ENCODE measurements at places on chromosomes 1 and 21.

DNA sequence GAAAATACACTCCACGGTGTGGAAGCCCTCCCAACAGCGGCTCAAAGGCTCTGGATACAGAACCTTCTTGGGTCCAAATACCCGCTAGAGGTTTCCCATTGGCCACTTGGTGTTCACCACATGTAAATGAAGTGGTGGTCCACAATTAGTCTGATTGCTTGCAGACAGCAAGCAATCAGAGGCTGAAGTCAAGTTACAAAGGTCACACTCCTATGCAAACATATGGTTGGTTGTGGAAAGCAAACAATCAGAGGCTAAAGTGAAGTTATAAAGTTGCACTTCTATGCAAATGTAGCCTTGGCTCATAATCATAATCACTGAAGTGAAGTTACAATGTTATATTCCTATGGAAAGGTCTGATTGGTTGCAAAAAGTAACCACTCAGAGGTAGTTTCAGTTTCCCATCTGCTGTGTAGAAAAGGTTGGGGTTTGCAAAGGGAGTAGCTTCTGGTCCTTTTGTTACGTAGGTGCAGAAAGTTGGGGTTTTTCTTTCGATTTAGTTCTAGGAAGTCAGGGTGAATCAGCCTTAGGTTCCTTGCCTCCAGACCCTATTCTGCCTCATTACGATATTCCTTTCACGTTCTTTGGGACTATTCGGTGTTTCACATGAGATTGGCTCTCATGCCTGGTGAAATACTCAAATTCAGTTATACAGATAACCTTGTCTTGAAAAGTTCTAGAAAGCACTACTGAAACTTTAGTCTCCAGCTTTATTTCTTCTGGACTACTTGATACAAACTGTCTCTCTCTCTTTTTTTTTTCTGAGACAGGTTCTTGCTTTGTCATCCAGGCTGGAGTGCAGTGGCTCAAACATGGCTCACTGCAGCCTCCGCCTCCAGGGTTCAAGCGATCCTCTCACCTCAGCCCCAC is 36.7 kb upstream of the MTF2 start:
- peak; percentile 17 for DNase-seq

DNA sequence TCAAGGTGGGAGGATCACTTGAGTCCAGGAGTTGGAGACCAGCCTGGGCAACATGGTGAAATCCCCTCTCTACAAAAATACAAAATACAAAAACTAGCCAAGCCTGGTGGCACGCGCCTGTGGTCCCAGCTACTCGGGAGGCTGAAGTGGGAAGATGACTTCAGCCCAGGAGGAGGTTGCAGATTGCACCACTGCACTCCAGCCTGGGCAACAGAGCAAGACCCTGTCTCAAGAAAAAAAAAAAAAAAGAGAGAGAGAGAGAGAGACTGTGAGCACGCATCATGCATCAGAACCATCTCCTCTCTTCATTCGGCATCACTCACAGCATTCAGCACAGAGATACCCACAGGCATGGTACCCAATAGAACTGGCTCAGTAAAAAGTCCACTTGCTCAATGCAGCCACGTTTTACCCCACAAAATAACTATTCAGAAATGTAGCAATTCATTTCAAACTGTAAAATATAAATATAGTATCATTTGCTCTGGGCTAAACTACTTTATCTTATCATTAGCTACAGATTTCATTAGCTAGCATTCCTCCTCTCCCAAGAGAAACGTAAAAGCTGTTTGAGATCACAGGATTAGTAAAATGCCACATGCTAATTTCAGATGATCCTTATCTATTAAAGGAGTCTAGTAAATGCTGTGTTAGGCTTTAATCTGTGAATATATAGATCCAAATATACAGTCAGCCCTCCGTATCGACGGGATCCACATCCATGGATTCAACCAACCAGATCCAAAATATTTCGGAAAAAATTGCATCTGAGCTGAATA is 11.7 kb downstream of the LBR start:
- DNase-seq, result no peak

- DNase-seq, result no peak
These were observed 60.2 kb downstream of the PBX1 start for GRCh38 chr1:164619006-164619784.

GRCh38 chr1:87474098-87474497 is 145.4 kb downstream of the LMO4 start:
- peak; percentile 61 for DNase-seq

- peak; percentile 23 for DNase-seq
These were observed 810 bp upstream of the HLX start for GRCh38 chr1:220878191-220879075.

DNA sequence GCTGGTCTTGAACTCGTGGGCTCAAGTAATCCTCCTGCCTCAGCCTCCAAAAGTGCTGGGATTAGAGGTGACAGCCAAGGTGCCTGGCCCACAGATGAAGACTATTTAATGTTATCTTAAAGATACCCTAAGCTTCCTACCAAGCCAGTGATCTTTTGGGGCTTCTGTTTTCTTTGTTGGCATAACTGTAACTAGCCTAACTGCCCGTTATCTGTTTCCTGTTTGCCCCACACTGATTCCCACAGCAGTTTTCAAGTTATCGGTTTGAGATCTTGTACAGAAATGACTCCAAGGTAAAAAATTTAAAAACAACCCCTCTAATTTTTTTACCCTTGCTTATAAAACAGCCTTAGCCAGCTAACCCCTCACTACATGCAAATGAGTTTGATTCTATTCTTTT is 12.4 kb downstream of the SELL start:
- no peak for DNase-seq

GRCh38 chr21:39251326-39251725 is 62.1 kb downstream of the BRWD1 start:
- DNase-seq, result no peak

DNA sequence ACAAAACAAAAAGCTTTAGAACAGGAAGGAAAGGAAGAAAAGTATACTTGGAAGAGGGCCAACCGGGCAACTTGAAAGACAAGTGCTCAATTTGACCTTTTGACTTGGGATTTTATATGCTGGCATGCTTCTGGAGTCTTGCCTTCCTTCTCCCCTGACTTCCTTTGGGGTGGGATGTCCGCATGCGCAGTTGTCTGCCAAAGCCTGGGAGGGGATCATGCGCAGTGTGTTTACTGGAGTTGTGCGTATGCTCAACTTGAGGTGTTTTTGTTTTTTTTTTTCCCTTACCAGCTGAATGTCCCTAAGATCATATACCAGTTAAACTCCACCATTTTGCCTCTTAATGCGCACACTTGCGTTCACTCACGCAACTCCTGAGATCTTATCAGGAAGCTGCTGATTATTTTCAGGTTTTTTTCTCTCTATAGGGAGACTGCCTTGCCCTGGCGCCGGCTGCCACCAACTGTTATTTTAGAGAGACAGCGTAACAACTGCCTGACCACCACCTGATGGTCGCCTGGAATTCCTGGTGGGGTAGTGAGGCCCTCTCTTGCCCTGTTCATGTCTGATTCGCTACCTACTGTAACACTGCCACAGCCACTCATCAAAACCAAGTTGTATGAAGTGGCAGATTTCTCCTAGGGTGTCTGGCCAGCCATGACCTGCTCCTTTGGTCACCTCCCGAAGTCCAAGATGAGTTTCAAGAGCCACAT is 138.7 kb upstream of the ZNF644 start:
- no peak for DNase-seq

DNA sequence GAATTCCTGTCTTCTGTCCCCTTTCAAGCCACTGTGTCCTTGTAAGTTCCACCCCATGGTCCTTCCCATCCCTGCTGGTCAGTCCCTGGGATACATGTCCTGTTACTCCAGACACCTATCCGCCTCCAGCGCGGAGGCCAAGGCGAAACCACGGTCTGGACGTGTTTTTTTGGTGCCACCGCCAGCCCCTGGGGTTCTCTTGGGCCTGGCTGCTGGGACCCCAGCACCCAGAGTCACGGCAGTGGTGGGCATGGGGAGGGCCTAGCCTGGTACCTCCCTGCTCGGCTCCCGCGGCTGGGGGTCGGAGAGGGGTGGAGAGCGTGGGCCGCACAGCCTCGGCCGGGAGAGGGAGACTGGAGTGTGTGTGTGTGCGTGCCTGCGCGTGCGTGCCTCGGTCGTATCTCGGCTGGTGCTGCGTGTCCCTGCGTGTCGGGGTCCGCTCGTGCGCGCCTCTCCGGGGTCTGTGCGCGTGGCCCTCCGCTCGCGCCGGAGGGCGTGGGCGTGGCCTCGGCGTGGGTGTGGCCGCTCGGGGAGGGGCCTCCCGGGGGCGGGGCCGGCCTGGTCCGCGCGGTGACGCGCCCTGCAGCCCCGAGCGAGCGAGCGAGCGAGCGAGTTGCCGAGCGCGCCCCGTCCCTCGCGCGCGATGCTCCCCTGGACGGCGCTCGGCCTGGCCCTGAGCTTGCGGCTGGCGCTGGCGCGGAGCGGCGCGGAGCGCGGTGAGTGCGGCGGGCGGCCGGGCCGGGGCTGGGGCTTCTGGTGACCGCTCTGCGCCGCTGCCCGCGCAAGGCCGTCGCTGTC is at the start of gene VWA1:
Gene VWA1, plus strand, starts transcription at position 585 of the 798 bp plus-strand sequence. Its CDS starts 59 bp downstream, at position 644.
- DNase-seq, result peak; percentile 83

DNA sequence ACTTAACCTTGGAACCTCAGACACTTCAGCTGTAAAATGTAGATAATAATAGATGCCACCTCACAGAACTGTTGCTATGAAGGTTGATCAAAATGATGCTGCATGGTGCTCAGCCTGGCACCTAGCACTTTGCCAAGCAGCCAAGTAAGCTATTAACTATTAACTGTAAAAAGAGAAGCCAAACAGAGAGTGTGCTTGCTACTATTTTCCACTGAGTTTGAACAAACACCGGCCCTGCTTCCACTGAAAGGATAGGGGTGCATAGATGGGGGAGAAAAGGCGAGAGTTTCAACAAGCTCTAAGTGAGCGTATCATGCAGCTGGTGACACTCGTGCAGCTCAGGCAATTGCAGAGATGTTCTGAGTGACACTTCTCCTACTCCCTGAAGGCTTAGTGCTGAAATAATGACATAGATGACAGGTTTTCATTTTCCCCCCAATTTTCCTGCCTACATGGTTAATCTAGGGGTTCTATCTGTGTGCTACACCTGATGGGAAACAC is 78.2 kb downstream of the GPR88 start:
- DNase-seq, result no peak

DNA sequence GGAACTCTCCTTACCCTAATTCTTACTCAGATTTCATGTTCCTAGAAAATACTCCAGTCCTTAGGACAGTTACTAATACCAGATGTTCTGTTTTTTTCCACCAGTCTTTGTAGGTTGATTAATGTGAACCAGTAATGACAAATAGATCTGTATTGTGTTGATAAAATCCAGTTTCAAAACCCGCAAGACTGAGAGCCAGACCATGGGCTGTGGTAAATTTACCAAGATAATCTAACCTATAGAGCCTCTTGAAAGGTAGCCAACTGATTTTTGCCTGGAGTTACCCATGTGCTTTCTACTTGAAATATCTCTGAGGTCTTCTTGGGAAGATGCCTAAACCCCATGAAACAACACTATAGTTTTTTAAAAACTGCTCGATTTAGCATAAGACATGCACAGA is 46.5 kb upstream of the CDC7 start:
- DNase-seq, result no peak

DNA sequence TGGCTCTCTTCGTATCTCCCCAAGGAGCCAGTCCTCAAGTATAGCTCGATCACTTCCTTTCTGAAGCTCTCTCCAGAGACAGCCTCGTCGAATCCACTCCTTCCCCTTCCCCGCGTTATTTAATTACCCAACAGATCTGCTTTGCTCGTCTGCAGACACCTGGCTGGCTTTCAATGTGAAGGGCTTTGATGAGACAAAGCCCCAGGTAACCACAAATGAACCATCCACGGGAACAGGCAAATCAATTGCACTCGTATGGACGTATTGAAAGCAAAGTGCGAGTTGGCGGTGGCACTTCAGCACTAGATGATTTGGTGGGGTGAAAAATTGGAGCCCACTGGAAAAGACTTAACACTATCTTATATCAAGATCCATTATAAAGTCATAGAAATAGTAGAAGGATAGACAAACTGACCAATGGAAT is 364 bp upstream of the BCAR3 start:
- no peak for DNase-seq

- DNase-seq, result no peak
These were observed 43.0 kb downstream of the PLA2G4A start for GRCh38 chr1:186871784-186872183.

DNA sequence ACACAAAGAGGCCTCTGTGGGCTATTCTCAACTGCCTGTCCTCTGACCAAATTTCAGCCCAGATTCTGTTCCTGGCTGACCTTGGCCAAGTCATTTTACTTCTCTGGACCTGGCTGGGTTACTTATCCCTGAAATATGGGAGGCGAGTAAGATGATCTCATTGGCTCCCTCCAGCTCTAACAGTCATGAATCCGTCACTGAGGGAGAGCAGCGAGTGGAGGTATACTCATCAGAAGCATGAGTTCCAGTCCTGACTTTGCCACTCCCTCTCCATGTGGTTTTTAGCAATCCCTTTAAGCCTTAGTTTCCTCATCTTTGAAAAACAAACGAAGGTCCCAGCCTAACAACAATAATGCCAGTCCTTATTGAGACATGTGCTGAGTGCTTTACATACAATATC is 63.5 kb downstream of the CCDC185 start:
- no peak for DNase-seq

- no peak for DNase-seq
These were observed 201.4 kb upstream of the BRINP3 start for GRCh38 chr1:190679044-190679443.

DNA sequence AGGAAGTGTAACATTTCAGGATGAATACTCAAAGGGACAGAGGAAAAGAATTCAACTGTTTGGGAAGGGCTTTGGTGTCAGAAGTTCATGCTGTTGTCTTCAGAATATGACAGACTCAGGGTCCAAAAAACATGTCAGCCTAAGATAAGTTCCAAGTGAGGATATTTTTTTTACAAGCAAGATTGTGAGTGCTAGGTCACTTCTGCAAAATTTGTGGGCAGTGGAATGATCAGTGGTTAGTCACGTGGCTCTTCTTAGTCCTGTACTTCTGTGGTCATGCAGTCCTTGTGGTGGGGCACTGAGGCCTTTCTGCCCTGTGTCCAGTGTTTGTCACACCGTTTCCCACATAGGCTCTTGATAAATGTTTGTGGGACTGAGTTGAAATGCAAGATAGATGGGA is 5.2 kb downstream of the RGL1 start:
- peak; percentile 55 for DNase-seq

DNA sequence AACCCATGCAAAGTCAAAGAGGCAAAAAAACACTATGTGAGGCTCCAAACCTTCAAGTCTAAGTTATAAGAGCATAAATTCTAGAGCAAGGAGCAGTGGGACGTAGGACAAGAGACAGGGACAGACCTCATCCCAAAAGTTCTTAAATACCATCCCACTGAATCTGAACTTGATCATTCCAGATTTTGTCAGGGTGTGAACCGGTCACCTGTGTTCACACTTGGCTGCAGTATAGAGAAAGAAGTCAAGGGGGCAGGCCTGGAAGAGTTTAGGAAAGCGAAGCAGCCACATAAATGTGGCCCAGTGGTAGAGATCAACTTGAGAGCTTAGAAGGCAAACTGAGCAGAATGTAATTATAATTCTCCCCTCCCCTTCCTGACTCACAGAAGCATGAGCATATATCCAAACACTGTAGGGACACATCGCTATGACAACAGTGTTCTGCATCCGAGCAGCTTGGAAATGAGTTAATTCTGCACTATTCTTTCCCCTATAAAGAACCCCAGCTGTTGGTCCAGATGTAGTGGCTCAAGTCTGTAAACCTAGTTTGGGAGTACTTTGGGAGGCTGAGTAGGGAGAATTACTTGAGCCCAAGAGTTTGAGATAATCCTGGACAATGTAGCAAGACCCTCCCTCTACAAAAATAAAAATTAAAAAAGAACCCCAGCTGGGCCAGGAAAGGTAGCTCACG is 2.7 kb downstream of the AKR7A2 start:
- DNase-seq, result no peak

- DNase-seq, result no peak
These were observed 488.7 kb downstream of the PTBP2 start for GRCh38 chr1:97210307-97210706.

All from Ammon's horn (tissue), 1 donor.